WTC11 (cell line): ENCODE measurements at places on chromosomes 7 and 10. TPM values are rescaled to one million over a fixed set of nuclear protein-coding genes. Genes with fewer than 3 reads are reported as not detected.

ANKRD1 gene
- total RNA-seq = not detected in 3 replicates

AMPH gene
- 8.9 to 10.0 TPM (median 9.0 TPM) in 3 replicates for total RNA-seq

C10orf62 gene
- 0.21 to 0.34 TPM in 2 of 3 replicates, not detected in the other for total RNA-seq

MMD2 gene
- total RNA-seq = 0.09 TPM in 1 of 3 replicates, not detected in the others

DNA sequence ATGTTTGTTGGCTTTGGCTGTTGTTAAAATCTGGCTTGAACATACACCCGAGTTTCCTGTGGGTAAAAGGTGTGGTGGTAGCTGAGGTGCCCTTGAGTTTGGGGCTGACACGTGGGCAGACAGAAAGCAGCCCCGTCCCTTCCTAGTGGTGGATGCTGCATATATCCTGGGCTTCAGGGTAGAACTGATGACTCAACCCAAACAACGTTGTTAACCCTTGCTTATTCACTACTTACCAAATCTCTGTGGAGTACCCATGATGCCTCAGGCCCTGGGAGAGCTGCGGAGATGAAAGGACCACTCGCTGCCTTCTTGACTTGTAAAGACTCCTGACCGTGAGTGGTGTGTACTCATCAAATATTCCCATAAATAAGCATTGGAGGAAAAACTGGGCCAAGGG, 245.1 kb downstream of the RAB11FIP2 start:
- DNase-seq = no peak
- H3K4me3 ChIP-seq = no peak overlapping the region
- H3K27ac ChIP-seq = no peak overlapping the region
- no peaks in the 10 kb centered on the region for H3K36me3 ChIP-seq
- no peaks in the 10 kb centered on the region for H3K27me3 ChIP-seq
- H3K4me1 ChIP-seq = peaks cover 13% of the 10 kb centered on the region
